ENCODE measurements at places on chromosomes 16 and 17.

- no peak for DNase-seq
These were observed 112.9 kb upstream of the ZKSCAN2 start for GRCh38 chr16:25370541-25370940.

- peak; percentile 80 for DNase-seq
These were observed 452.1 kb downstream of the WWOX start for GRCh38 chr16:78551487-78552085.

DNA sequence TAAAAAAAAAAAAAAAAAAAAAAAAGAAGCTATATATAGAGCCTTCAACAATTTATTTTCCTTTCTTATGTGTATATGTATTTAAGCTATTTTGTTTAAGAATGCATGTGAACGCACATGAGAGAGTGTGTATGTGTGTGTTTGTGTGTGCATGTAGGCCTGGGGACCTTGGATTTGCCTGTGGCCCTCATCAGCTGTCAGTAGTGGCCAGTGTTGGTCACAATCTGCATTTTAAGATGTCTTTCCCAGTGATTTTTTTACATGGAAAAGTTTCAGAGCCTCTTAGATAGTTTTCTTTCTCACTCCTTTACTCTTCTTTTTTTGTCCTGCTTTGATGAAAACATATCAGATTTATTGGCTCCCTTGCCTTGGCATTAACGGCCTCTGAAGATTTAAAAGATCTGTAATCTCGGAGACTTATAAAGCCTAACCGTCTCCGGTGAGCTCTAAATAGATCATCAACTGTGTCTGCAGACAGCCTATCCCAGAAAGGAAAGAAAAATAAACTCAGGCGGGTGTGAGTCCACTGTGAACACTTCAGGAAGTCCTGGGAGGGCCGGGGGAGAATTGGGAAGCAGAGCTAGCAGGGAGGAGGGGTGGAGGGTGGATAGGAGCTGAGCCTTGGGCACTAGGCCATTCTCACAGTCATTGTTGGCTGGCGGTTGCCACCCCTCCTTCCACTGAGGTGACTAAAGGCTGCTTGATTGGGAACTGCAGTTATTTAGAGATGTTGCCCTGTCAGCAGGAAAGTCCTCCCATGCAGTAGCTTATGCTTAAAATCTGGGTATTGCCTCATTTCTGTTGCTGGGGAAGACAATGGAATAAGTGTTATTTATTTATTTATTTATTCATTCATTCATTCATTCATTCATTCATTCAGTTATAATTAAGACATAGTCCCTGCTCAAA lies 86.8 kb downstream of the WWP2 start:
- DNase-seq, result no peak

- DNase-seq, result no peak
These were observed 36.7 kb downstream of the CCDC182 start for GRCh38 chr17:57708410-57708809.

DNA sequence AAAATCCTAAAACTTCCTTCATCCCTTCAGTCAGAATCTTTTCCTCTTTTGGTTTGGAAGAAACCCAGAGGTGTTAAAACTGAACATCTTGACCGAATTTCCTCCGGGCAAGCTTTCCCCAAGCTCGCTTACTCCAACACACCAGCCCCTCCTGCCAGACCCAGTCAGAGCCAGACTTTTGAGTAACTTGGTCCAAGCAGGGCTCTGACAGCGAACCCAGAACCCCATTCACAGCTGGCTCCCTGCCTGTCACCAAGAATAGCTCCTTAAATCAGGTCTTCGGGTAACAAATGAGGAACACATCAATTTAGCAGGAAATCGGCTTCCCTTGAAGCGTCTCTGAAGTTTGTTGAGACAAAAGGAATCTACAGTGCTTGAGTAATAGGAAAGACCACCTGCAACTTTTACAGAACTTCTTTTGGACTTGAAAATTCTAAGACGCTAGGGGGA lies 27.3 kb downstream of the GAS7 start:
- DNase-seq, result no peak

GRCh38 chr17:79341222-79341780 lies 266.7 kb downstream of the ENGASE start:
- no peak for DNase-seq

DNA sequence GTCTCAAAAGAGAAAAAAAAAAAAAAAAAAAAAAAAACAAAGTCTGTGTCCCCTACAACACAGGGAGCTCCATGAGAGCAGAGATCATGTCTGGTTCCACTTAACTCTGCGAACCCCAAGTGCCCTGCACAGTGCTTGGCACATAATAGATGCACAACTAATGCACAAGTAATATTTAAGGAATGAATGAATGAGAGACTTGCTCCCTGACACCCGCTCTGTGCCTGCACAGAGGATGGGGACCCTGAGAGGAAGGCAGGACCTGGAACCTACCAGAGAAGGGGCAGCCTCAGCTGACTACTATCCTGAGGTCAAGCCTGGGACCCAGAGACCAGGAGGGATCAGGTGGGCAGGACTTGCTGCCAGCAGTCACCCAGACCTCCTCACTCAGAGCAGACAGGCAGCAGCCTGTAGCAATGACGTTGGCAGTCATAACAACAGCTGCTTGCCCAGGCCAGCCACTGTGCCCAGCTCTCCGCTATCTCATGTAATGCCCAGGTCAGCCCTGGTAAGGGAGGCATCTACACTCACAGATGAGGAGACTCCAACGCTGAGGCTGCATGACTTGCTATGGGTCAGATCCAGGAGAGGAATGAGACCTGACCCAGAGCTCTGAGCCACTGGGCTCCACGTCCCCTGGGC lies 2.9 kb downstream of the MYO15A start:
- no peak for DNase-seq

- DNase-seq, result no peak
These were observed 71.0 kb downstream of the CDRT15 start for GRCh38 chr17:14165616-14166015.

DNA sequence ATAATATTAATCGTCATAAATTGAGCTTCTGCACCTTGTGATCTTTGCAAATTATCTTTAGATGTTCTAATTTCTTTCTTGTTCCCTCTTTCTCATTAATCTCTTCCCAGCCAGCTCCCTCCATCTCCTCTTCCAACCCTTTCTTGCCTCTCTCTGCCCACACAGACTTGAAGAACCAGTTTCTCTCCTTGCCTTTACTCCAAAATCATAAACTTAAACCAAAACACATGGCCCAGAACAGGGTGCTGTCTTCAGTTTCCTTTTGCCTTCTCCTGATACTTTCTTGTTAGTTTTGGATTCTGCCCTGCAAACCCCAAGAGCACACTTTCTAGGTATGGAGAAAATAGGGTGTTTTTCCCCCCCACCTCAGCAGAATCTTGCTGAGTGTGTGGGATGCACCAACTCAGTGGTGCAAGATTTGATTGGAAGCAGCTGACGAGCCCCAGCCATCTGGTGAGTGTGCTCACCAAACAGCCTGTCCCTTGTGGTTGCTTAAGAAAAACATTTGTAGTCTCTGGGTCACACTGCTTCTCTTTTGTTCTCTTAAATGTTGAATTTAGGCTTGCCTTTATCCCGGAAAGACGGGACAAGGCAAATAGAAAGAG lies 175.8 kb upstream of the MAF start:
- DNase-seq, result no peak
